ENCODE measurements at places on chromosomes 3 and 15.

- no peak for DNase-seq
Measured at GRCh38 chr3:179348325-179349013, 960 bp downstream of the MFN1 start.

- DNase-seq = peak; percentile 86
Measured at GRCh38 chr3:55467099-55467498, 20.0 kb downstream of the WNT5A start.

DNA sequence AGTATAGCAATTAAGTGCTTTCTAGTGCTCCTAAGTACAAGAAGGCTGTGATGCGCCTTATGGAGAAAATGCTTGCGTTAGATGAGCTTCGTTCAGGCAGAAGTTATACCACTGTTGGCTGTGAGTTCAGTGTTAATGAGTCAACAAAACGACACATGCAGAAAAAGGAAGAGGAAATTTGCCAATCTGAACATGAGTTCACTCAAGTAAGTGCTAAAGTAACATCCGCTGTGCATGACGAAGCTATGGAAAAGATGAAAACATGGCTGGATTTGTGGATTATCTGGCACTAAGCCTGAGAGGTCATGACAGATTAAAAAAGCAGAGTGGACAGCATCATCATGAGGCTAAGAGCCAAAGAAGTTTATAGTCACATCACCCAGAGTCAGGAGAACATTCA lies 36.9 kb downstream of the SH3BP5 start:
- DNase-seq = peak; percentile 60

DNA sequence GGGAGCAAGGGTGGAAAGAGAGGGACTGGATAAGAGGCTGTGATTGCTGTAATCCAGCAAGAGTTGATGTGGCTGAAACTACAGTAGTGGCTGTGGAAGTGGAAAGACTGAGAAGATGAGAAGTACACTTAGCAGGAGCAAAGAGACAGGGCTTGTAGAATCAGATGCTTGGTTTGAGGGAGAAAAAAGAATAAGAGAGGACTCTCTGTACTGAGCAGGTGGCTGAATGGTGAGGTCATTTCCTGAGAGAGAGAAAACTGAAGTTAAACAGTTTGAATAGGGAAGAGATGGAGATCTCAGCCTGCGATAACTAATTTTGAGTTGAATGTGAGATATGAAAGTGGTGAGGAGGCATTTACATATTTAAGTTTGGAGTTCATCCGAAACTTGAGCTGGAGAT lies 95.8 kb upstream of the SLC25A36 start:
- DNase-seq = no peak

GRCh38 chr15:64687172-64687571 lies 88.2 kb downstream of the RBPMS2 start:
- no peak for DNase-seq

DNA sequence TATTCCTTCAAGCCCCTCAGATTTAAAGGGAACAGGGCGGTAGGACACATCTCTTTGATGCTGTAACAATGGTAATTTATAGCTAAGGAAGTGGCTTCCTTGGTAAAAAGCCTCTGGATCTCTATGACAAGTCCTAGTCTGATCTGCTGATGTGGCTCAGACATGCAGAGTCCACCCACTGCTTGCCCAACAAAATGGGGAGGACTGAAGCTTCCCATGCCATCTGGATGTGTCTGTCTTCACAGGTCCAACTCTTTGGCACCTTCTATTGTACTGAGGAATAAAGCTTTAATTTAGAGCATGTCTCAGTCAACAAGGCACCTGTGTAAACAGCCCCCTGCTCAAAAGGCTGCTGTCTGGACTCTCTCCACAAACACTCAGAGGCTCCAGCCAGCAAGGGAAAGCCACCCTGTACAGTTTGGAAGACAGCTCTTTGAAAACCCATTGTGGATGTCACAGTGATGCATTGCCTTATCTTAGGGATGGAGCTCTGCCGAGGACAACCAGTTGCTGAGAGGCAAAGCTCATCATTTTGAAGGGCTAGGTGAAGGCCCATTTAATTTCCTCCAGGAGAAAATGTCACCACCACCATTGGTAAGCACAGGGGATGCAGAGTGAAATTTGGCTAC lies 348.6 kb upstream of the GRM7 start:
- DNase-seq = no peak

DNA sequence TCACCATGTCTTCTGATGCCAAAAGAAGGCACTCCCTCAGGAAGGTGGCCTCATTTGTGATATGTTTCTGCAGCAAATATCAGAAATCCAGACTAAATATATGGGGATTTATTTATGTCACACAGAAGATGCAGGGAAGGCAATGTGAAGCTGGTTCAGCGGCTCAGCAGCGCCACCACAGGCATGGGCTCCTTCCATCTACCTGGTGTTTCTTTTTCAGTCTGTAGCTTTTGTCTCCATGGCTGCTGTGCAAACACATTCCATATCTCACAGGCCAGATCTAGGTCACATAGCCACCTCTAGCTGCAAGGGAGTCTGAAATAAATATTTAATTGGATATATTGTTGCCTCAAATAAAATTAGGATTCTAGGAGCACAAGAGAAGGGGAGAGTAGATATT lies 502.1 kb upstream of the IL12A start:
- no peak for DNase-seq

GRCh38 chr3:68931406-68932149 lies 769 bp downstream of the TAFA4 start:
- no peak for DNase-seq

DNA sequence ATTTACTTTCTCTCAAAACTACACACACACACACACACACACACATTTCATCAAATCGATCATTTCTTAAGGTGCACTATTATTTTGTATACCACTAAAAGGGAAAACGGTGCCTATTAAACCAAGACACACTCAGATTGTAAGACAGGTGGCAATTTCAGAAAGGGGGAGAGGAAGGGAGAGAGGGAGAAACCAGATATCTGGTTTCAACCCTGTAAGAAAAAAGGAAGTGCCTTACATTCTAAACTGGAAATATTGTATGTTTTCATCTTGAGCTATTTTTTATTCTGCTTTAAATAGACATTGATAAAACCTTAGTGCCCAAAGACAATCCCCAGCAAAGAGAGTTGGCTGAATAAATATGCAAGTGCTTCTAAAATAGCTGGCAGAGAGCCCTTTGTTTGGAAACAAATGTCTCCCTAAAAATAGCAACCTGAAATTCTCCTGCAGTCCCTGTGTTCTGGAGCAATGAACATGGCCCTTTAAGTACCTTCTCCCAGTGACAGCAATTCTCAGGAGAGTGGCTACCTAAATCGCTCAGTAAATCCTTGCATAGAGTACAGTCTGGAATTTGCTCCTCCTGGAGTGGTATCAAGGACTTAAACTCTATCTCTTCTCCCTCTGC lies 85.7 kb downstream of the RARB start:
- DNase-seq = no peak

- no peak for DNase-seq
Measured at GRCh38 chr3:128770387-128770786, 44.4 kb downstream of the RAB7A start.

- peak; percentile 83 for DNase-seq
Measured at GRCh38 chr3:119184796-119185570, 11.6 kb downstream of the UPK1B start.

DNA sequence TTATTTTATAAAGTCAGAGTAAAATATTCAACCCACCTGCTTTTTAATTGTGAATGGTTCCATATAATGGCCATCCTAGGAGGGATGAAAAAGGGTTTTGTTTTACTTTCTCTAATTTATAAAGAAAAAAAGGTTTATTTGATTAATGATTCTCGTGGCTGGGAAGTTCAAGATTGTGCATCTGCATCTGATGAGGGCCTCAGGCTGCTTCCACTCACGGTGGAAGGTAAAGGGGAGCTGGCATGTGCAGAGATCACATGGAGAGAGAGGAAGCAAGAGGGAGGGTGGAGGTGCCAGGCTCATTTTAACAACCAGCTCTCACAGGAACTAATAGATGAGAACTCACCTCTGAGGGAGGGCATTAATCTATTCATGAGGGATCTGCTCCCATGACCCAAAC lies 27.7 kb upstream of the TRA2B start:
- DNase-seq = no peak

DNA sequence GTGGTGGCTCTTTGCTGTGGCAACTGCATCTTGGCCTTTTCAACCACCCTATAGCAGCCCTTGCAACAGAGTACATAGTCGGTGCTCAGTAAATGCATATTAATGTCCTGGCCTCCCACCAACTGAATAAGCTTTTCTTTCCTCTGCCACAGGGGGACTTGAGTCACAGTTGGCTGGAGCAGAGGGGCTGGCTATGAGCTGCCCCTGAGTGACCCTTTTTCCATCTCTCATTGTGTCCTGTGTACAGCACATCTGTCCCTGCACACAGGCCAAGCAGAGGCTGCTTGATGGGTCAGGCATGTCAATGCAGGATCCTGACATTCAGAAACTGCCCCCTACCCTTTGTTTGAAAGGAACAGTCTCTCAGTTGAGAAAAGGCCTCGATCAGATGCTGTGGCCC lies 22.4 kb downstream of the SPSB4 start:
- DNase-seq = no peak

- no peak for DNase-seq
Measured at GRCh38 chr3:34056181-34056910, 257.9 kb downstream of the PDCD6IP start.

DNA sequence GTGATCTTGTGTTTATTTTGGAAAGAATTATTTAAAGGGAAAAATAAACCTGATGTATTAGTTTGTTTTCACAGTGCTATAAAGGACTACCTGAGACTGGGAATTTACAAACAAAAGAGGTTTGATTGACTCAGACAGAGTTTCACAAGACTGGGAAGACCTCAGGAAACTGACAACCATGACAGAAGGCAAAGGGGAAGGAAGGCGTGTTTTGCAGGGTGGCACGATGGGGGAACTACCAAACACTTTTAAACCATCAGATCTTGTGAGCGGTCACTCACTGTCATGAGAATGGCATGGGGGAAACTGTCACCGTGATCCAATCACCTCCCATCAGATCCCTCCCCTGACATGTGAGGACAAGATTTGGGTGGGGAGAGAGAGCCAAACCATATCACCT lies 87.0 kb downstream of the TP63 start:
- no peak for DNase-seq

DNA sequence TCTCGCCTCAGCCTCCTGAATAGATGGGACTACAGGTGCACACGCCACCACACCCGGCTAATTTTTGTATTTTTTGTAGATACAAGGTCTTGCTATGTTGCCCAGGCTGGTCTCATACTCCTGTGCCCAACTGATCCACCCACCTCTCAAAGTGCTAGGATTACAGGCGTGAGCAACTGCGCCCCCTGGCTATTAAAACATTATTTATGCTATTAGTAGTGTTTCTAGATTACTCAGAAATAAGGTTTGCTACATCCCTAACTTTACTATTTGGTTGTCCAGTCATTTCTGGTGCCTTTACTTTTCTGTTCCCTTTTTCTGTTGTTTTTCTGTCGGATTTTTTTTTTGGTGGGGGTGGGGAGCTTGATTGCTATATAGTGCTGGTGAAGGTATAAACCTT lies 393.6 kb upstream of the TPM1 start:
- no peak for DNase-seq

Measured in fibroblast of skin of right quadriceps (primary cell).